ENCODE measurements at places on chromosomes 6 and 20.

- no peak for DNase-seq
These were observed 1.5 kb downstream of the TAF4 start for GRCh38 chr20:62063981-62064769.

DNA sequence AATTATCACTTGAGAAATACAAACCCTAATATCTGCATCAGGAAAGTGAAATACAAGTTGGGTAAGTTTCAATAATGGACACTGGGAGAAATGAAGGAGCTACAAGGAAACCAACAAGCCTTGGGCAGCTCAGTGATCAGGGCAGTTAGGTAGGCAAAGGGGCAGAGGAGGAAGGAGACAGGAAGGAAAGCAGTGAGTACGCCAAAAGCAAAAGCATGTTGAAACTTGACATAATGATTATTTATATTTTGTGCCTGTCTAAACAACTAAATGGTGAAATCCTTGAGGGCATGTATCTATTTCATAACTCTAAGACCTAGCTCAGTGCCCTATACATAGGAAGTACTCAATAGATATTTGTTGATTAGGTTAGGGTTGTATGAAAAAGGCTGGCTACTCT lies 23.3 kb downstream of the PXT1 start:
- no peak for DNase-seq

DNA sequence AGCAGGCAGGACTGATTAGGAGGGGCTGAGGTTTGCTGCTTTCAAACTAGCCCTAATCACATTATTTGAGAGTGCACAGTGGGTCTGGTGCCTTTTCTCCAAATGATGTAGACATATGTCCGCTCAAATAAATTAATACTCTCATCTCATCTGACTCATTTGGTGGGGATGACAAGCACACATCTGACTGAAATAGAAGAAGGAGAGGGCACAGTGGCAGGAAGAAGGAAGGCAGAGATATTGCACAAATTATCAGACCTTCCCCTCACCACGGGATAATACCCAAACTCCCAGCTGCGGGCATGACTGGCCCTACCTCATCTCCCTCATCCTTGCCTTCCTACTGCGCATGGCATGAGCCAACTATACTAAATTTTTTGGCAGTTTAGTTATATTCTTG lies 33.9 kb upstream of the TNFRSF21 start:
- no peak for DNase-seq

- no peak for DNase-seq
These were observed 668.2 kb downstream of the DHX35 start for GRCh38 chr20:39630215-39630908.

GRCh38 chr6:115404446-115404845 lies 656.2 kb downstream of the FRK start:
- no peak for DNase-seq

GRCh38 chr6:159461998-159462397 lies 231.0 kb downstream of the SOD2 start:
- no peak for DNase-seq

DNA sequence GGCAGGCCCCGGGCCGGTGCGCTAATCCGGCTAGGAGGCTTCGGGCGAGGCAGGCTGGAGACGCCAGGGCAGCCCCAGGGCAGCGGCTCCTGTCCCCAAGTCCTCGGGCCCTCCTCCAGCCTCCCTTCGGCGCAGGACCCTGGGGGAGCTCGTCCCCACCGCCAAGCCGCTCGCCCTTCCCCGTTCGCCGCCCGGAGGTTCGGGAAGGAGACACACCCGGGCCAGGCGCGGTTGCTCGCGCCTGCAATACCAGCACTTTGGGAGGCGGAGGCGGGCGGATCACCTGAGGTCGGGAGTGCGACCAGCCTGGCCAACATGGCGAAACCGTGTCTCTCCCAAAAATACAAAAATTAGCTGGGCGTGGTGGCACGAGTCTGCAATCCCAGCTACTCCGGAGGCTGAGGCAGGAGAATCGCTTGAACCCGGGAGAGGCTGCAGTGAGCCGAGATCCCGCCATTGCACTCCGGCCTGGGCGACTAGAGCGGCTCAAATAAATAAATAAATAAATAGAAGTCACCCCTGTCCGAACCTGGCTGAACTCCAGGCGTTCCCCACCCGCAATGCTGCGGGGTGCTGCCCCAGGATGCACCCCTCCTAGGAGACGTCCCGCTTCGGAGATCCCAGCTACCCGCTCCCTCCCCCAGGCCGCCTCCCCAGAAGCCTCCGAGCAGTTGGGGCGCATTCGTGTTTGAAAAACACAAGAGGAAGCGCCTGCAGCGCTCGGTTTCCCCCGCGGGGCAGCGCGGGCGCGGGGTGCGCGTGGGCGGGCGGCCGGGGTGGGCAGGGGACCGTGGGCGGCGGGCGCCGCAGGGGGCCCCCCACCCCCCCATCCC lies 27.5 kb downstream of the SERPINB9 start:
- no peak for DNase-seq

DNA sequence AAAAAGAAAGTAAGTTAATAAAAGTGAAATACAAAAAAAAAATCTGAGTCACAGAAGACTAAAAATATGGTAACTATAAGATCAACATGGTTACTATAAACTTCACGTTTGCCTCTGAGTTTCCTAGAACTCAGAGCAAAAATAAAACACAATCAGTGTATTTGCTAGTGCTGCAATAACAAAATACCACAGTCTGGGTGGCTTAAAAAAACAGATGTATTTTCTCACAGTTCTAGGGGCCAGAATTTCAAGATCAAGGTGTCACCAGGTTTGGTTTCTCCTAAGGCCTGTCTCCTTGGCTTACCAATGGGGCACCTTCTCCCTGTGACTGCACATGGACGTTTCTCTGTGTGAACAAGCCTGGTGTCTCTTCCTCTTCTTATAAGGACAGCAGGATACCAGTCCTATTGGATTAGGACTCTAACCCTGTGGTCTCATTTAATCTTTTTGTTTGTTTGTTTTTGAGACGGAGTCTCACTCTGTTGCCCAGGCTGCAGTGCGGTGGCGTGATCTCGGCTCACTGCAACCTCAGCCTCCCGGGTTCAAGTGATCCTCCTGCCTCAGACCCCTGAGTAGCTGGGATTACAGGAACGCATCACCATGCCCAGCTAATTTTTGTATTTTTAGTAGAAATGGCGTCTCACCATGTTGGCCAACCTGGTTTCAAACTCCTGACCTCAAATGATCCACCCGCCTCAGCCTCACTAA lies 104.9 kb upstream of the LOC128125822 start:
- no peak for DNase-seq

DNA sequence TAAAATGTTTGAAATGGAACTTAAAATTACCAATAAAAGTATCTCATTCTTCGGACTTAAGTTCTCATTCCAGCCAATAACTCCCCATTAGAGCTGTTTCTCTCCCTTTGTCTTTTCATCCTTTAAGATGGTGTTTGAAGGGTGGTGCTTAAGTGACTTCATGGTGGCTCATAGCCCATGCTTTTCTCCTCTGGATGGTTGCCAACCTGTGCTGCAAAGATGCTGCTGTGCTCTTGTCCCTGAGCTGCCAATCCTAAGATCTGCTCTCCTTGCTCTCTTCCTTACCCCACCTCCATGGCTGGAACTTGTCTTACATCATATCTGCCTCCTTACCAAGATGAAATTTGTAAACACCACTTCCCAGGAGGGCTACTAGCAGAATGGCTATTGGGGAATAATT lies 31.6 kb upstream of the PNRC1 start:
- no peak for DNase-seq

- no peak for DNase-seq
These were observed 10.4 kb upstream of the SUMO4 start for GRCh38 chr6:149389509-149390297.

GRCh38 chr6:41451039-41451438 lies 95.1 kb upstream of the FOXP4 start:
- DNase-seq, result no peak

DNA sequence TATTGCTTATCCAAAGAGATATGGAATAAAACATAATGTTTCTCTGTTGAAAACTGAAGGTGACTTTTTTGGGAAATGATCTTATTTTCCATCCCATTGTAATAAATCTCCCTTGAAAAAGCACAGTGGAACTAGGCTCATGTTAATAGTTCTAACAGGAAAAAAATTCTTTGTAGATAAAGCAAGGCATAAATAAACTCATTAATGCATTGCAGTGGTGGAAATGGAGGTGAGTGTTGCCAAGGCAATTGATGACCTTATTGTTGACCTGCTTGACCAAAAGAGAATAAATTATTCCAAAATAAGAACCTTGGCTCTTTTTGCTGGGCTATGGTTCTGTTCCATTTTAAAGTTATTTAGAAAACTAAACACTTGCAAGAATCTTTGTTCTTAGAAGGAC lies 55.2 kb downstream of the TRMT11 start:
- no peak for DNase-seq

- DNase-seq, result no peak
These were observed 43.8 kb downstream of the BMP6 start for GRCh38 chr6:7769702-7770101.

GRCh38 chr6:107318100-107318736 lies 141.1 kb downstream of the PDSS2 start:
- no peak for DNase-seq

- DNase-seq, result no peak
These were observed 388.4 kb upstream of the GJE1 start for GRCh38 chr6:141744194-141744925.

- no peak for DNase-seq
These were observed 6.5 kb upstream of the KIAA1586 start for GRCh38 chr6:57040011-57040410.

GRCh38 chr20:21124190-21124589 lies 1.7 kb upstream of the KIZ start:
- no peak for DNase-seq

- no peak for DNase-seq
These were observed 57.1 kb upstream of the BTN3A2 start for GRCh38 chr6:26307850-26308249.

DNA sequence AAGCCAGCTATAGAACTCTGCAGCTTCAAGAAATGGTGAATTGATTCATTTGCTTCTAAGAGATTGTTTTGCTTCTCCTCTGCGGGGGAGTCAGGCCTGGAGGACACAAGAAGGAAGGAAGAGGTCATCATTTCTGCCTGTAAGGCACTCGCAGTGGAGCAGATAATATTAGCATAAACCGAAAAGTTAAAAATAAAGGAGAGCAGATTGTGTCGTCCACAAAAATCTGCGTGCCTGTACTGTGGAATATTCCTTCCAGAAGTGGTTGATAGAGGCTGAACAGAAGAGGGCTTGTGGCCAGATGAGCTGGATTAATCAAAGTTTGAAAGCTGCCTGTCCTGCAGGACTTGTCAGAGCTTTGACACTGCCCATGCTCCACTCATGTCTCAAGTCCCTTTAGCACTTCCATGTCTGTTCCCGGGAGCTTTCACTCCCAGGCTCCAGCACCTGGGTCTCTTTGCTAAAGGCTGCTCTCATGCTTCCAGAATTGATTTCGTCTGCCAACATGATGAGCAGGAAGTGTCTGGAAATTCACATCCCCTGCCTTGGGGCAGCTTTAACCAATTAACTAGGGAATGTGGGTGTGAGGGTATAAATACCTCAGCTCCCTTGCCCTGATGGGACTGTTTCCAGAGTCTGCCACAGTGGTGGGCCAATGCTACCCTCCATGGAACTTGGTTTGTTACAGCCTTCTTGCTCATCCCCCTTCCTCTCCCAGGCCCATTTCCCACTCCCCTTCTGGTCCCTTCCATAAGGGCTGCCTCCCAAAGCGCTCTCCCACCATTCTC lies 65.1 kb upstream of the STX16 start:
- DNase-seq, result no peak

DNA sequence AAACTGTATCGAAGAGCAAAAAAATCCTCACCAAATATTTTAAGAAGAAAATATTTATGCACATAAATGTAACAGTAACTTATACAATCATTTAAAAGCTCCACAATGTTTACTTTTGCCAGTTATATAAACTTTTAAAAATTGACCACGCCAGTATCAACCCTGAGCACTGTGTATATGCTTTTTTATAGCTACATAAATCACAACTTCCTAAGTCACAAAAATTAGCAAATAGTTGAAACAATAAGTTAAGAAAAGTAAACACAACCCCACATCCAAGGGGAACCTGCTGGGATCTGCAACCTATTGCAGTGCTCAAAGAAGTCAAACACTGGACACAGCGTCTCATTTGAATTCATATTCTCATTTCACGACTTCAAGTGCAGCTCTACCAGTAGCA lies 89.8 kb upstream of the DST start:
- DNase-seq, result no peak

DNA sequence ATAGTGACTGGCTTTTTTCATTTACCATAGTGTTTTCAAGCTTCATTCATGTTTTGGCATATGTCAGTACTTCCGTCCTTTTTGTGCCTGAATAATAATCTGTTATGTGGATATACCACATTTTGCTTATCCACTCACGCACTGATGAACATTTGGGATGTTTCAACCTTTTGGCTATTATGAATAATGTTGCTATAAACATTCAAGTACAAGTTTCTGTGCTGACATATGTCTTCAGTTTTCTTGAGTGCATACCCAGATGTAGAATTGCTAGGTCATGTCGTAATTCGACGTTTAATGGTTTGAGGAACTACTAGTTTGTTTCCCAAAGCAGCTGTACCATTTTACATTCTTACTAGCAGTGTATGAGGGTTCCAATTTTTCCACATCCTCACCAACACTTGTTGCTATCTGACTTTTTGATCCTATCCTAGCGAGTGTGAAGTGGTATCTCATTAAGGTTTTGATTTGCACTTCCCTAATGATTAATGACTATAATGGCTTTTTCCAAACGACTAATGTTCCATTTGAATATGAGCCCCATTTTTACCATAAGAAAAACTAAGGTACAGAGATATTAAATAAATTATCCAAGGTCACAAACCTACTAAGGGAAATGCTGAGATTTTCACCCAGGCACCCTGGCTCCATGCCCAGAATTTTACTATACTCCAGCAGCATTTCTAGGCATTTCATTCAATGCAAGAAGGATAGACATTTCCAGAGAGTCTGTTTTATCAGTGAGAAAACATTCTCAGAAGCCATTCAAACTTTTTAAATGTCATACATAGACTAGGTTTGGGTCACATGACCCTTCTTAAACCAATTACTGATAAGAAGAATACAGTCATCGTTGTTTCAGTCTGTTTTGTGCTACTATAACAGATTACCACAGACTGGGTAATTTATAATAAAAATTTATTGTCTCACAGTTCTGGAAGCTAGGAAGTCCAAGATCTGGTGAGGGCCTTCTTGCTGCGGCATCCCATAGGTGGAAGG lies 71.1 kb upstream of the RUNX2 start:
- DNase-seq, result no peak

GRCh38 chr6:52815167-52816092 lies 11.8 kb upstream of the GSTA1 start:
- DNase-seq, result no peak

- no peak for DNase-seq
These were observed 200.9 kb downstream of the DLL1 start for GRCh38 chr6:170089963-170090362.

GRCh38 chr20:52446421-52447224 lies 255.0 kb upstream of the ZFP64 start:
- DNase-seq, result no peak
